PC-3 (cell line): ENCODE measurements at places on chromosomes 7 and 10. TPM values are rescaled to one million over a fixed set of nuclear protein-coding genes. Genes with fewer than 3 reads are reported as not detected.
A peak's percentile ranks its signal among the peaks of the same experiment; 100 is the strongest.

DNA sequence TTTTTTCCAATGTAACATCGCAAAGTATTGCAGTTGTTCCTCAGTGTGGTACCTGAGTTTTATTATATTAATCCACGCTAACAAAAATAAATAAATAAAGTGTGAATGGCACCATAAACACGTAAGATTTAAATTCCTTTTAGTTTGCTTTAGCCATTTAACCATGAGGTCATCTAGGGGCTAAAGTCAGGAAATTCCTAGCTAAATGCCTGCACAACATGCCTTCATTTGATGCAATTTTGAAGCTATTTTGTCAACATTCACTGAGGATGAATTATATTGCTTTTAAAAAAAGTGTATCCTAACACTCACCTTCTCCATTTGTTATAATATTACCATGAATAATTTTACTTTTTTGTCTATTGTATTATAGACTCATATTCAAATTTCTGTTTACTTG, 714.4 kb downstream of the GATA3 start:
- DNase-seq: no peak

GRCh38 chr7:70872188-70872587, 259.8 kb upstream of the GALNT17 start:
- DNase-seq: no peak

- no peak for DNase-seq
Observed at GRCh38 chr7:108308276-108308675, 148.0 kb downstream of the NRCAM start.

PROSER2 gene
- 52.5 and 66.0 TPM in 2 replicates for total RNA-seq

DNA sequence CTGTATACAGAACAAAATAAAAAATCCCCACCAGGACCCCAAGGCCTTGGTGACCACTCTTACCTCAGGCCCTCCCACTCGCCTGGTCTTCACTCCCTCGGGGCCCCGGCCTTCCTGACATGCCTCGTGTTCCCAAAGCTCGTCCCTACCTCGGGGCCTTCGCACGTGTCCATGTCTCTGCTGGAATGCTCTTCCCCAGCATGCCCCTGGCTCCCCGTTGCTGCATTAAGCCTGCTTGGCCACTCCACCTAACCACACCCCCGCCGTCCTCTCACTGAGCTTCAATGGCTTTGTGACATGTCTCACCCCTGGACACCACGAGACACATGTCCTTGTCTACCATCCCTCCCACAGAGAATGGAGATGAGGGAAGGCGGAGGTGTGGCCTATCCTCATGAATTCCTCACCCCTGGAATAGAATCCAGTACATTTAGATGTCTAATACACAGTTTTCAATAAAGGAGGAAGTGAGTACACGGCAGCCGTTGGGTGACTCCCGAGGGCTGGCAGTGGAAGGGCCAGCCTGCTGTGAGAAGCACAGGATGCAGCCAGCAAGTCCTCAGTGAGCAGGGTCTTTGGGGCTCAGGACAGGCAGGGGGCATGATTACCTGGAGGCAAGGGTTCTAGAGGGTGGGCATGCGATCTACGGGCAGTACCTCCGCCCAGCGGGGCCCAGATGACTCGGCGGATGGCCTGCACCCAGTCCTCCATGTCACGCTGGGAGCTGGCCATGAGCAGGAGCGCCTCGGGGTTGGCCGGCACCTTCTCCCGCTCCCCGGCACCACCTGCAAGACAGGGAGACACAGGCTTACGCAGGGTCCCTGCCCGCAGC, 125.7 kb downstream of the ARHGAP22 start:
- no peak for DNase-seq

DNA sequence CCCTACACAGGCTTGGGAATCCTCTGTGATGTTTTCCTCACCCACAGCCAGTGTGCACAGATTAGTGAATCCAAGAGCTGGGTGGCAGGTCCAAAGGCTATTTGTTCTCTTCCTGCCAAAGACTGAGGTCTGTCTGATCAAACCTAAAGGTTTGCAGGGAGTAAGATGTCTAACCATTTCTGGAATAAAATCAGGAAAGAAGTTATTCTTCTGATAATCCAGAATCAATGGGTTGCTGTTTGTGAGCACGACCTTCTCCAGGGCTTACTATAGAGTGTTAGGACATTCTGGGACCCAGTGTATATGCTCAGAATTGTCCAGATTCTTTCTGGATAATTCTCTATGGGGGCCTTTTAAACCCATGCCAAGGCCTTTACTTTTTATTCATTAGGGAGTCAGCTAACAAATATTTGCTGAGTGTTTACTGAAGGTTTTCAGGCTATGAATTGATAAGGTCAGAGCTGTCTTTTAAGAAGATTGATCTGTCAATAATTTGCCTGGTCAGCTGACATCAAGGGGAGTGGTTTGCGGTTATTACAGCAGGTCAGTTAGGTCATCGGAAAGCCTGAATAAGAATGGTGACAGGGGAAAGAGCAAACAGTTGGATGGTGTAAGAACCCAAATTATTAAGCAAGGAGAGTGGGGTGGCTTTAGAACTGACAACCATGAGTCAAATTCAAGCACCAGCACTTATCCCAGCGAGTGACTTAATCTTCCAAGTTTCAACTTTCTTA, 7.5 kb upstream of the TECTB start:
- DNase-seq: no peak

- DNase-seq: no peak
Observed at GRCh38 chr7:41882256-41882655, 179.4 kb upstream of the INHBA start.

DNA sequence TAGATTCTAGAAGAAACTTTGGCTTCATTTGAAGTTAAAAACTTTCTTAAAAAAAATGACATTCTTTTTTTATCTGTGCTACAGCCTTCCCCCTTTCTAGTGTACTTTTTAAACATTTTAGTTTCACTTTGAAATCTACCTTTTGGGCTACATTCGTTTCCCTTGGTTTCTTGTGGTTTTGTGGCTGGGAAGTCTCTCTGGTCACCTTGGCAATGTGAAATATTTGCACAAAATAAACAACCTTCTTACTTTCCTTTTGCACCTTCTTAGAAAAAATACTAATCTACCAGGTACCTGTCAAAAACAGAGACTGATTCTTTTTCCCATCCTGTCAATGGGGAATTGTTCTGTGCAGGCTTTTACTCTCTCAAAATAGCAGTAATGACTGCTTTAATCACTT, 350.2 kb downstream of the GATA3 start:
- peak; percentile 47 for DNase-seq

DNA sequence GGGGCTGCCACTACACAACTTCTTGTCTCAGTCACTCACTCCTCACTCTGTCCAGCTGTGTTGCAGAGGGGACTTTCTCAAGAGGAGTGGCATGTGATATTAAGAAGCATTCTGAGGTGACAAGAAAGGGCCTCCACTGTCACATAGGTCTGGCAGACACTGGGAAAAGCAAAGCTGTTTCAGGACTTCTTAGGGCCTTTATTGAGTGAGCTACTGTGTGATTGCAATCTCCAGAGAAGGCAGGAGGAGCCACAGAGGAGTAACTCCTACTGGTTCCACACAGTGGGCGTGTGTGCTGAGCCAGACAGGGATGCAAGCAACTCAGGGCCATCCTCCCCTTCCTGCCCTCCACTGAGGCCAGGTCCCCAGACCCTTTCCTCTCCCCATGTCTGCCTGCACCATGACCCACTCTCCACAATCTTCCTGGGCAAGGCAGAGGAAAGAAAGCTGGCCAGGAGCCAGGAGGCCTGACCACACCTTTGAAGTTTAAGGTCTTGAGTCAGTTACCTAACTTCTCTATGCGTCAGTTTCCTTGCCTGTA, 262.0 kb upstream of the ZMIZ1 start:
- DNase-seq: peak; percentile 100

LRGUK gene
- total RNA-seq: 1.0 TPM in 2 replicates

MRLN gene
- not detected in 2 replicates for total RNA-seq

- no peak for DNase-seq
Observed at GRCh38 chr7:83921941-83922607, 272.5 kb downstream of the SEMA3A start.

JAKMIP3 gene
- 0.92 and 1.0 TPM in 2 replicates for total RNA-seq

GRCh38 chr10:86802473-86803108, 46.2 kb downstream of the BMPR1A start:
- DNase-seq: no peak

DNA sequence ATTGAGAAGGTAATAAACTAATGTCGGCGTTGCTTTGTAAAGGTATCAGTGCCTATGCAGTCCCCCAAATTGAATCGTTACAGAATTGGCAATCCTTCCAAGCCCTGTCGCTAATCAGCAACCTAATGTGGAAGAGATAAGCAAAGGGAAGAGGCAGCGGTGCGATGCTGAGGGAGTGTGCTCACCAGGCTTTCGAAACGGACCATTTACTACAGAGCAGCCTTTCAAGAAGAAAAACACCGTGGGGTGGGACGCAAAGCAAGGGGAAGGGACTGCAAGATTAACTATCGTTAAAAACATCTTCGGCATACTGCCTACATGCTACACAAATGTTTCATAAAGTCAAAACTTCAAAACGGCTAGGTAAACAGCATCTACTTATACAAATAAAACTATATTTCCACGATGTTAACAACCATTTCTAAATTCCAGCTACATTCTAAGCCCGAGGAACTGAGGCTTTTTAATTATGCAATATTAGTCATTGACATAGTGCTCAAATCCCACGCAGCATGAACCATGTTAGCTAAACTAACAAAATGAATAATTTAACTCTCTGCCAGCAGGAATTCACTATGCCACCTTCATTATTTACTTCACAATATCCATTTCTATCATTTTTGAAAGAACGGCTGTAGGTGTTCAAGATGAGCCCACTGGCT, 85.2 kb downstream of the CHCHD3 start:
- no peak for DNase-seq

- no peak for DNase-seq
Observed at GRCh38 chr10:91520661-91521060, 110.5 kb downstream of the HECTD2 start.

ST8SIA6 gene
- not detected in 2 replicates for total RNA-seq

SLC16A12 gene
- total RNA-seq: not detected in 2 replicates

GRCh38 chr7:135936497-135937217, 40.5 kb downstream of the MTPN start:
- DNase-seq: no peak

- no peak for DNase-seq
Observed at GRCh38 chr7:158396301-158396905, 191.2 kb downstream of the PTPRN2 start.

GRCh38 chr10:74991435-74991834, 120.0 kb upstream of the SAMD8 start:
- DNase-seq: peak; percentile 97

DNA sequence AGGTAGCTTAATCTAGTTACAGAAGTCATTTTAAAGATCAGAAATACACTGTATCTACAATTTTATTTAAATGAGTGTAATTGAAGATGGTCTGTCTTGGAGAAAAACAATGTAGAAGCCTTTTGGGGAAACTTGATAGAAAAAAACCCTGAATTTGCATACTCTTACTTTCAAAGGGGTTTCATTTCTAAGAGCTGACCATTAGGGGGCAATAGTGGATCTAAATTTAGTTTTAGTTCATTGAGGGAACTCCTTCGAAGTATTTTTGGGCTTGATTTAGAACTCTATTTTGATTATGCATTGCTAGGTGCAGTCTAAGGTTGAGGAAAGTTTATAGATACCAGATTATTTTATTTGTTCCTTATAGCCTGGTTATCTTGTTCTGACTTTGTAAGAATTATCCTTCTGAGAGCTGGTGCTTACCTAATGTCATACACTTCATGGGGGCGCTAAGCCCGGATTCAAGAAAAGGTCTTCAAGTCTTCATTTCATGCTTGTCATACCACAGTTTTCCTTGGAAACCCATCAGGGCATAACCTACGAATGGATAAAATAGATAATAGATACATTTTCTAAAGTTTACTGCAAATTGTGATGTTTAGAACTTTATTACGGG, 69.1 kb upstream of the MXI1 start:
- DNase-seq: peak; percentile 68

ARHGAP22 gene
- total RNA-seq: 12.2 and 14.9 TPM in 2 replicates

GRCh38 chr7:106812027-106812643, 52.9 kb upstream of the PIK3CG start:
- no peak for DNase-seq

DNA sequence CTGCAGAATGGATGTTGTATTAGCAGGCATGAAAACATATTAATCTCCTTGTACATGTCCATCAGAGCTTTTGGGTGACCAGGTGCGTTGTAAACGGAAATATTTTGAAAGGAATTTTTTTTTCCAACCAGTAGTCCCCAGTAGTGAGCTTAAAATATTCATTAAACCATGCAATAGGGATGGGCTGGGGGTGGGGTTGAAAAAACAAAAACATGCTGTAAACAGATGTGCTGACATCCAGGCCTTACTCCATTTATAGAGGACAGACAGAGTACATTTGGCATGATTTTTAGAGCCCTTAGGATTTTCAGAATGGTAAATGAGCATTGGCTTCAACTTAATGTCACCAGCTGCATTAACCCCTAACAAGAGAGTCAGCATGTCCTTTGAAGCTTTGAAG, 50.2 kb downstream of the PTPN12 start:
- DNase-seq: no peak

DNA sequence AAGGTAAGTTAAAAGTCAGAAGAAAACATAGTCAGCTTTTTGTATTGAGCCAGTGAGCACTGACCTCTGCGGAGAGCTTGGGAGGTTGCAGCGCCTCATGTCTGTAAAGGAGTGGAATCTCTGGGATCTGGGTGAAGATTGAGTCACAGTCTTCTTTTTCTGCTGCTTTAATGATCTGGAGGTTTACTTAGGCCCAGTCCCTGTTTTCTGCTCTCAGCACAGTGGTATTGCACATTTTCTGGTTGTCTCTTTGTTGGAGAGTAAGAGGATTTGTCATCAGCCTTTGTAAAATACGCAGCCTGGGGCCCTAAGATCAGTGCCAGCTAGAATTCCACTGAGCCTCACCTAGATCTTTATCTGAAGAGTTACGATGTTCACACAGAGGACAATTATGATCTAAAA, 58.3 kb upstream of the GJD4 start:
- DNase-seq: peak; percentile 100

- DNase-seq: no peak
Observed at GRCh38 chr10:27258838-27259812, 18.5 kb upstream of the ACBD5 start.

RPEL1 gene
- not detected in 2 replicates for total RNA-seq

DNA sequence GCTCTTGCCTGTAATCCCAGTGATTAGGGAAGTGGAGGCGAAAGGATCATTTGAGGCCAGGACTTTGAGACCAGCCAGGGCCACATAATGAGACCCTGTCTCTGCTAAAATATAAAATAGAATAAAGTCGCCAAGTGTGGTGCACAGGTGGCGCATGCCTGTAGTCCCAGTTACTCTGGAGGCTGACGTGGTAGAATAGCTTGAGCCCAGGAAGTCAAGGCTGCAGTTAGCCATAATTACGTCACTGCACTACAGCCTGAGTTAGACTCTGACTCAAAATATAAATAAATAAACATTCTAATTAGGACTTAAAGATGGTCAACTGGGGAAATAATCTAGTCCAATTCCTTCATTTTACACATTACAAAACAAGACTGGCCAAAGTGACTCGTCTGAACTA, 768 bp downstream of the CHCHD2 start:
- DNase-seq: peak; percentile 49

CACNB2 gene
- 0.07 TPM in 1 of 2 replicates, not detected in the other for total RNA-seq

DNA sequence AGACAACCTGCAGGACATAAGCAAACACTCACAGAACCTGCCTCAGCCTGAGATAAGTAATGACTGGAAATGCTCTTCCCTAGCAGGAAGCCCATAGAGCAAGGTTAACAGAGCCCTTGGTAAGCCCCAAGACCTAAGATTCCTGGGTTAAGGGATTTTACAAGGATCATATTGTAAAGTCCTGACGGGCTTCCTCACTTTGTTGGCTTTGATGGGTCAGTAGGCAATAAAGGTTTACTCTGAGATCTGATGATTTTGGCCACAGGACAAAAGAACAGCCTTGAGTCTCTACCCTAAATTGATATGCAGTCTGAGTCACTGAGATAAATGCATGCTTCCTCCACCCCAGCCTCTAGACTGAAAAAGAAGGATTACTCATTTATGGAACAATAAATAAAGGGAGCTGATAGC, 270.8 kb downstream of the HTR7 start:
- DNase-seq: peak; percentile 84

GRCh38 chr7:151793991-151794507, 82.9 kb downstream of the PRKAG2 start:
- DNase-seq: no peak
